ENCODE measurements at places on chromosomes 4 and X. TPM values are rescaled to one million over a fixed set of nuclear protein-coding genes. Genes with fewer than 3 reads are reported as not detected.
A peak's percentile ranks its signal among the peaks of the same experiment; 100 is the strongest.

DNA sequence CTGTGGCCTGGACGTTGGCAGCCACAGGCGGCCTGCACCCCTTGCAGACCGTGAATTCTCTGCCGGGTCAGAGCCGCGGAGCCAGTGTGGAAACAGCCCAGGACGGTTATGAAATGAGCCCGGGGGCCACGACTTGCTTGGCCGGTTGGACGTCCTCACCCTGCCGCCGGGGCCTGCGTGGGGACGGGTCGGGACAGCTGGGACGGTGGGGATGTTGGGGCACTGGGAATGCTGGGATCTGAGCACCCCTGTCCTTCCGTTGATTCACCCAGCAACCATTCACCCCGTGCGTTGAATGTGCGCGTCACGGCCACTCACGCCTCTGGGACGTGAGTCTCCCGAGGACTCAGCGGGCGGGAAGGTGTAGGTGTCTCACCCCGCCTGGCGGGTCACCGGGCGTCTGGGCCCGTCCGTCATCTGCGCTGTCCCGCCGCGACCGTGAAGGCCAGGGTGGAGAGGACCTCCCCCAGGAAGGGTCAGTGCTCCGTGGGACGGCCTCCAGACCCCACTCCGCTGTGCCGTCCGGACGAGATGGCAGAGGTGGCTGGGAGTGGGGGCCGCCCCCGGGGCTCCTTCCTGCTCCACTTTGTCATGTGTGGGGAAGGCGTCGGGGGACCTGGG, 4.5 kb upstream of the PLCXD1 start:
- no peak for DNase-seq

DNA sequence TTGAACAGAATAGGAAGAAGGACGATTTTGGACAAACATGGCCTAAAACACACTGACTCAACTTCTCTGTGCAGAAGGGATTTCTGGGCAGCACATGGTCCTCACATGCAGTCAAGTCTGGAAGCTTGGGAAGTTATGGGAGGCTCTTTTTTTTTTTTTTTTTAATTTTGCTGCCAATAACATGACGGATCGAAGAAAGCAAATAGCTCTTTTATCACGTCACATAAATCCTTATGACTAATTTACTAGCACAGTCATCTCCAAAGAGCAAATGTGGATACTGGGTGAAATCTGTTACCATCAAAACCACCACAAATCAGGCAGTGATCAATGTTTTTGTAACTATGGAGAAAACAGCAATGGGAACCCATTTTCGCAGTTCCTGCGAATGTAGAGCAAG, 193.3 kb upstream of the FAM9B start:
- DNase-seq: no peak

GRCh38 chr4:168598191-168598590, 101.3 kb downstream of the PALLD start:
- no peak for DNase-seq

GRCh38 chr4:116953947-116954346, 131.4 kb downstream of the TRAM1L1 start:
- no peak for DNase-seq

GRCh38 chrX:129632443-129632842, 22.3 kb downstream of the APLN start:
- DNase-seq: no peak

- DNase-seq: no peak
Measured at GRCh38 chr4:84977396-84977795, 10.9 kb upstream of the WDFY3 start.

GRCh38 chr4:149719806-149720205, 95.8 kb downstream of the IQCM start:
- DNase-seq: no peak

DNA sequence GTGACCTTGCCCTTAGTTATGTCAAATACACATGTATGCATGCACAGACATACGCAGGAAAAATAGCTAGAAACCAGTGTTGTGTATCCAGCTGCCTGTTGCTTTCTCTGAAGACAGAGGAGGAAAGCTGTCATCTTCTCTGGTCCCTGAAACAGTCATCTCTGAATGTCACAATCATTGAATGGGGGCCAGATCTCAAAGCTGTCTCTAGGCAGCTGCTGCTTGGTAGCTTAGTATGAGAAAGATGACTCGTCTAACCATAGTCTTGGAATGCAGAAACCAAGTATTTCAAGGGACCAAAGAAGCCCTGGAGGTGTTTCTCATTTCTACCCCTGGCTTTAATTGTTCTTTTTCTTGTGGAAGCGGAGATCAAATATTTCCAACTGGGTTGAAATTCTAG, 4.0 kb downstream of the GRIA3 start:
- no peak for DNase-seq

GRCh38 chr4:98544818-98545414, 113.5 kb downstream of the TSPAN5 start:
- DNase-seq: no peak

- no peak for DNase-seq
Measured at GRCh38 chr4:43843501-43843900, 605.1 kb downstream of the KCTD8 start.

DNA sequence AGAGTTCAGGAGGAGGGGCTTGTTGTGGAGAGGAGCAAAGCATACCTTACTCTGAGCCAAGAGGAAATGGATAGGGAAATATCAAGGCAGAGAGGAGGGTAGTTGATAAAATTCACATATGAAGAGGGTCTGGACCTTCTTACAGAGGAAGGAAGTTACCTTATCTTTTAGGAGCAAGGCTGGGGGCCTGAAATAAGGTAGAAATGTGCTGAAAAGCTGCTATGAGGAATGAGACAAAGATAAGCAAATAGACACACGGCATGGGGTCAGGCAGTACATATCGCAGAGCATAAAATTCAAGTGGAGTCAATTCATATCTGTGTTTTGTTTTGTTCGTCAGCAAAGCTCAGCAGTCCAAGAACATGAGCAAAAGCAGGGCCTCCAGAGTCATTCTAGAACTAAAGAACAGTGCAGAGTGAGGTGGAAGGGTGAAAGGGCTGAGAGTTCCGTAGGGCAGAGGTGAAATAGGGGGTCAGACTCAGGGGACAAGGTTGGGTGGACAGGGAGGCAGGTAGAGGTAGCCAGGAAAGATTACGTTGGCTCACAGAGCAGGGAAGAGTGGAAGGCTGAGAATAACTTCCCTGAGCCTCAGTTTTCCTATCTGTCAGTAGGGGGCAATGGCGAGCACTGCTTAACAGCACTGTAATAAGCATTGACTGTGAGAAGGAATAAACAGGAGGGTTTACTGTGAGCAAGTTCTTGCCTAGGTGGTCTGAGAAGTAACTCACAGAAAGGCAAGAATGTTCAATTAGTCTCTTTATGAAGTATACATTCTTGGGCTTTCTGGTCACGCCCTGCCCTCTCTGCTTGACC, 9.2 kb downstream of the VSIG4 start:
- peak; percentile 43 for DNase-seq

- no peak for DNase-seq
Measured at GRCh38 chr4:55668449-55668848, 32.4 kb upstream of the NMU start.

DNA sequence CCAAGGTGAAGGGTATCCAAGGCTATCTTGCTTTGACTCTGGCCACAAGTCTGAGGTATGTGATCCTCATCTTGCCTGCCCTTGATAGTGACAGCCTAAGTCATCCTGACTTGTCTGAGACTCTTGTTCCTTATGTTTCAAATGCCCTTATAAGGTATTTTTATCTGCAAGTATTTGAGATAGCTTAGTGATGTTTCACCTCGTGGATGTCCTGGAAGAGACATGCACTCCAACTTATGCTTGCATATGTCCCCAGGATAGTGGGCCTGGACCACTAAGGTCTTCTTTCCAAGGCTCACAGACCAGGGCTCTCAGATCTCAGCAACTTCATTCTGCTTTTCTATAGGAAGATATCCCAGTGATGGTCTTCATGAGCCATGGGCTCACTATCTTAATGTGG, 120.5 kb upstream of the WDR1 start:
- DNase-seq: no peak

DNA sequence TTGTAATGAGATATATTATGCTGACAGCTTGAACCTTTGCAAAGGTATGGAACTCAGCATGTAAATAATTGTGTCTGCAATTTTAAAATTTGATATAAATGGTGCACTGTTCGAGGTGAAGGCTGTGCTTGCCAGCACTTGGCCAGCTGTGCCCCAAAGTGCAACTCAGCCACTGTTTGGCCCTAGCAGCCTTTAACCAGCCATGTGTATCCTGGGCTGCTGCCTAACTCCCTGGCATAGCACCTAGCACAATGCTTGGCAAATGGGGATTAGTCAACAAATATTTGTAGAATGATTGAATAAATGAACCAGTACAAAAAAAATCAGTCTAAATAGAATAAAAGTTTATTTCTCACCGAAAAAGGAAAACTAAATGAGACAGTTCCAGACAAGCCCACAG, 83.8 kb upstream of the ZIC3 start:
- no peak for DNase-seq

DNA sequence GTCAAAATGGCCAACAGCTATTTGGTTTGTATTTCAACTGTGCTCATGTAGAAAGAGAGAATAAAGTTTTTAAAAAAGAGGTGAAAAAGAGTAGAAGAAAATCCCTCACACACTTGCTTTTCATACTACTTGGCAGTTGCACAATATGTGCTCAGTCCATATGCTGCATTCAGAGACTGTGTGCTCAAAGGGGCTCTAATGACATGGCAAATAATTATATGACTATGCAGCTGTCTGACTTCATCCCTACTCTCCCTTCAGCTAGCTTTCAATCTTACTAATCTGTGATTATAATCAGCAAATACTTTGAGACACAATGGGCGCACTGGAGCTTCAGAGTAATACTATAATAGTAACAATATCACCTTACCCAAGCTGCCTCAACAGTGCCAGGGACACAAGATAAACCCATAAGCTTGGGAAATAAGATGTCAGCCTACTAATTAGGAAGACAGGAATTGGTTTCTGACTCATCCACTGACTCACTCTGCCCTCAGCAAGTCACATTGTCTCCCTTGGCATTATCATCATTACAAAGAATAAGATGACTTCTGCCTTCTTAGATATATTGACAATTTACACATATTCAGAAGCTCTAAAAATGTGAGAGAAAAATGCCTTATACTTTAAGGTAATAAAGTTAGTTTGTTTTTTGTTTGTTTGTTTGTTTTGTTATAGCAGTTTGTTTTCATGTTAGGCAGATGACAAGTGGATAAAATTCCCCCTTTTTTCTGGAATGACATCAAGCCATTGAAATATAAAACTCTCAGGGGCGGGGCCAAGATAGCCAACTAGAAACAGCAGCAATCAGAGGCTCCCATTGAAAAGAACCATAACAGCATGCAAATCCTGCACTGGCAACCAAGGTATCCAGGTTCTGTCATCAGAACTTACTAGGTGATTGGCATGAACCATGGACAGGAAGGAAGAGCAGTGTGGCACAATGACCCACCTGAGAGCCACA, 311.6 kb downstream of the FAM133A start:
- no peak for DNase-seq

DNA sequence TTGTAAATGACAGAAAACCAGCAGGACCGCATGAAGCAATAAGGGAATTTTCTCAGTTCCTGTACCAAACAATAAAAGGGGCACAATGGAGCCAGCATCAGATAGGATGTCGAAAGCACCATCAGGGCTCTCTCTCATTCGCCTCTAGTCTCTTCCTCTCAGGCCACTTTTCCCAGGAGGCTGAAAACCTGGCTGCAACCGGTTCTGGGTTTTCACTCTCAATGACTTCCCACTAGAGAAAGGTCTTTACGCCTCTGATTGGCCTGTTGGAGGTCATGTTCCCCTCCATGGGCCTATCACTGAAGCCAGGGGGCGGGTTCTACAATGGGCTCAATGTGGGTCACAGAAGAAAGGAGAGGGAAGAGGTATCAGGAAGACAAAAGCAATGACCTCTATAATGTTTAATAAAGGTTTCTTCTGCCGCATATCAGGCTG, 29.3 kb downstream of the ZNF827 start:
- DNase-seq: peak; percentile 82

DNA sequence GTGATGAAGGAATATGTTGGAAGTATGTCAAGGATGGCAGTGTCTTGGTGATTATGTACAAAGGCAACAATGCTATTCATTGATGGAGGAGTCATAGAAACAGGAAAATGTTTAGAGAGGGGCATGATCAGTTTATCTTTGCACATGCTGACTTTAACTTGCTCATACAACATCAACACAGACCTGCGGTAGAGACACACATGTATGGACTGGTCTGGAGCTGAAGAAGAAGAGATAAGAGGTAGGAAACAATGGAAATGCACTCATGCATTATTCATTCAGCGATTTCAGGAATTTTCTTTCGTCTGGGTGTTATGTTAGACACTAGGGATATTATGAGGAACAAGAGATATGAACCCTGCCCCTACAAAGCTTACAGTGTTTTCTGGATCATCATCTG, 1252.3 kb upstream of the TENM3 start:
- DNase-seq: no peak

GRCh38 chr4:71415491-71415890, 76.7 kb downstream of the SLC4A4 start:
- DNase-seq: no peak

DNA sequence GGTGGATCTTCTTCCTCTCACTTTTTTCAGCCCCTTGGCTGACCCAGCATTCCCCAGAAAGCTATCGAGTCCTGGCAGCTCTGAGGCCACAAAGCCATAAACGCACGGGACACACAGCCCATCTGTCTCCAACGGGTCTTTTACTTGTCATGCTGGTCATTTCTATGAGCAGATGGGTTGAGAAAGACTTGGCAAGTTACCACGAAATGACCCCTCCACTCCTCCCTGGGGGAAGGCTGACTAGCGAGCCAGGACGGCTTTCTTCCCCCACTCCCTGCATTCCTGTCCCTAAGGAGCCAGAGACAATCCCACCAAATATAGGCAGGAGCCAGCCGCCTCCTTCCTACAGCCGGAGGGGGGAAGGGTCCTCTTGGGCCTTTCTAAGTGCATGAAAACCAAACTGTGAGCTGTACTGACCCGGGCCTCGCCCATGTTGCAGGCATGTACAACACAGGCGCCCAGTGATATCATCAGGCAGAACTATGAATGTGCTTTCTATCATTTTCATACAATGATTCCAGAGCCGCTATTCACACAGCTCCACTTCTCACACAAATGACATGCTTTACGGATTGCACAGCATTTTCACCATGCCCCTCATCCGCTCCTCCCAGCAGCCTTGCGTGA, 28.6 kb downstream of the AFAP1 start:
- DNase-seq: peak; percentile 54

GRCh38 chr4:155039162-155039561, 169.3 kb upstream of the NPY2R start:
- DNase-seq: no peak

DNA sequence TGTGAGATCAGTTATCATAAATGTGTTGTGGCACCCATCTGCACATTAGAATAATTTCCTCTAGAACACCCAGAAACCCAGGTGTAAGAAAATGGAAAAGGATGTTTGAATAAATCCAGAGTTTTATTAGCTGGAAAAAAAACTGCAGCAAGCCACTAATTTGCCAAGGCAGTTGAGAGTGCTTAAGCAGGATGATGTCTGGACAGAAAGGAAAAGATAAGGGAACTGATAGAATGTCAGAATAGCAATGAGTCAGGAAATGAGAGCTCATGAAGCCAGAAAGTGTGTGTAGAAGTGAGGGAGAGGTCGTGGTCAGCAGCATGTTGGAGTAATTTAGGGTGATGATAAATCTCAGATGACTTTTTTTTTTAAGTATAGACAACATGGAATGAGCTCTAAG, 15.2 kb upstream of the NEUROG2 start:
- DNase-seq: no peak

ADH1C gene
- total RNA-seq: not detected

TCEAL2 gene
- total RNA-seq: 15.1 TPM

SPANXB1 gene
- not detected for total RNA-seq

SHOX gene
- total RNA-seq: not detected

FSTL5 gene
- 0.32 TPM for total RNA-seq

CT45A5 gene
- not detected for total RNA-seq

UCP1 gene
- total RNA-seq: 0.29 TPM

GPRASP1 gene
- 1.6 TPM for total RNA-seq

CSN2 gene
- not detected for total RNA-seq

FGG gene
- not detected for total RNA-seq

EMCN gene
- total RNA-seq: not detected

ADAM29 gene
- total RNA-seq: not detected

CT55 gene
- not detected for total RNA-seq

Measured in H1 (cell line).